ENCODE measurements at places on chromosomes 5 and 9.

GRCh38 chr9:76087976-76088375, 197.5 kb downstream of the PCSK5 start:
- DNase-seq: no peak

- no peak for DNase-seq
These were observed 70.6 kb upstream of the ZNF622 start for GRCh38 chr5:16536246-16536645.

DNA sequence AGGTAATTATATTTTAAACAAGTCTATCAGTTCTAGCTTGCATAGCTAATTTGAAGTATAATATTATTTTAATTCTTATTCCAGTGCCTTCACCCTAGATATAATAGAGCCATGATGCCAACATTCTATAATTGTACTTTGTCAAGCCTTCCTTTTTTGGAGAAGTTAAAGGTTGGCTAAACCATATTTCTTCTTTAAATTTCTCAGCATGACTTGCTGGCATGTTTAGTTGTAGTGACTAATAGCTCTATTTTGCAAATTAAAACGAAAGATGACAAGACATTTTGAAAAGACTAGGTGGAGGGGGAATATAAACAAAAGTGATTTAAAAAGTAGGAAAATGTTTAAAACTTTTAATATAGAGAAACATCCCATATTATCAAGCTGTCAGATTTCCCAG, 400.7 kb downstream of the PSAT1 start:
- DNase-seq: no peak

DNA sequence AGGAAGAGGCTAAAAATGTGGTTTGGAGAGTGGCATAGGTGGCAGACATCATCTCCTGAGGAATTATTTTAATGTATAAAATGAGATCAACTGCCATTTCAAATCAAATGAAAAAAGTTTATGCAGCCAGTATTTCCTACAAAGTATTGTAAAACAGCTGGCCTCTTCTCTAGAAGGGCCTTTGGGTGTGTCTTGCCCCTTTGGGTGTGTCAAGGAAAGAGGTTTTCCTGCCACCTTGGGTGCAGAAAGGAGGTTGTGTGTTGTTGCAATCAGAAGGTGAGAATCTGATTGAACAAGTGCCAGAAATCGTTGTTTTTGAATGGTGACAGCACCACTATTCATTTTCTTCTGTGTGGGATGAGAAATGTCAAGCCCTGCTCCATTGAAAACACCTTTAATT, 127.4 kb downstream of the RMI1 start:
- no peak for DNase-seq

GRCh38 chr9:33988219-33988890, 60.3 kb downstream of the UBAP2 start:
- DNase-seq: no peak

DNA sequence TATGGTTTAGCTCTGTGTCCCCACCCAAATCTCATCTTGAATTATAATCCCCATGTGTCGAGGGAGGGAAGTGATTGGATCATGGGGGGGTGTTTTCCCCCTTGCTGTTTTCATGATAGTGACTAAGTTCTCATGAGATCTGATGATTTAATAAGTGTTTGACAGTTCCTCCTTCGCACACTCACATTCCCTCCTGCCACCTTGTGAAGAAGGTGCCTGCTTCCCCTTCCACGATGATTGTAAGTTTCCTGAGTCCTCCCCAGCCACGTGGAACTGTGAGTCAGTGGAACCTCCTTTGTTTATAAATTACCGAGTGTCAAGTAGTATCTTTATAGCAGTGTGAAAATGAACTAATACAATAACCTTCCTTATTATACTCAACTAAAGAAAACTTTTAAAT, 24.3 kb upstream of the TEX10 start:
- no peak for DNase-seq

GRCh38 chr5:135593886-135594285, 15.1 kb upstream of the CXCL14 start:
- DNase-seq: no peak

GRCh38 chr5:151708126-151708525, 21.4 kb upstream of the SPARC start:
- DNase-seq: no peak

DNA sequence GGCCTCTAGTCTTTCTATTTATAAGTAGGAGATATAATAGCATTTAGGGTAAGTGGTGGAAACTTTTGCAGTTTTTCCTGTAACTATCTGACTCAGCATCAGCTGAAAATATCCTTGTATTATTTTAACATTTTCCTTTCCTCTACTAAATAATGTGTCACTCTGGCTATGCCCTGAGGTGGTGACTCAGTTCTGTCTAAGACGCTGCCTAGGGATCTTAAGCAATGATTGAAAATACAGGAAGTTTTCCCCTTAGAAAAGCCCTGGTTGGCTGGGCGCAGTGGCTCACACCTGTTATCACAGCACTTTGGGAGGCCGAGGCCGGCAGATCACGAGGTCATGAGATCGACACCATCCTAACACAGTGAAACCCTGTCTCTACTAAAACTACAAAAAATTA, 9.3 kb upstream of the EDIL3 start:
- no peak for DNase-seq

GRCh38 chr5:60209146-60209840, 315.8 kb upstream of the PDE4D start:
- DNase-seq: no peak
